Caudate nucleus (tissue), 63 donors: ENCODE measurements at places on chromosomes 16 and 17.

DNA sequence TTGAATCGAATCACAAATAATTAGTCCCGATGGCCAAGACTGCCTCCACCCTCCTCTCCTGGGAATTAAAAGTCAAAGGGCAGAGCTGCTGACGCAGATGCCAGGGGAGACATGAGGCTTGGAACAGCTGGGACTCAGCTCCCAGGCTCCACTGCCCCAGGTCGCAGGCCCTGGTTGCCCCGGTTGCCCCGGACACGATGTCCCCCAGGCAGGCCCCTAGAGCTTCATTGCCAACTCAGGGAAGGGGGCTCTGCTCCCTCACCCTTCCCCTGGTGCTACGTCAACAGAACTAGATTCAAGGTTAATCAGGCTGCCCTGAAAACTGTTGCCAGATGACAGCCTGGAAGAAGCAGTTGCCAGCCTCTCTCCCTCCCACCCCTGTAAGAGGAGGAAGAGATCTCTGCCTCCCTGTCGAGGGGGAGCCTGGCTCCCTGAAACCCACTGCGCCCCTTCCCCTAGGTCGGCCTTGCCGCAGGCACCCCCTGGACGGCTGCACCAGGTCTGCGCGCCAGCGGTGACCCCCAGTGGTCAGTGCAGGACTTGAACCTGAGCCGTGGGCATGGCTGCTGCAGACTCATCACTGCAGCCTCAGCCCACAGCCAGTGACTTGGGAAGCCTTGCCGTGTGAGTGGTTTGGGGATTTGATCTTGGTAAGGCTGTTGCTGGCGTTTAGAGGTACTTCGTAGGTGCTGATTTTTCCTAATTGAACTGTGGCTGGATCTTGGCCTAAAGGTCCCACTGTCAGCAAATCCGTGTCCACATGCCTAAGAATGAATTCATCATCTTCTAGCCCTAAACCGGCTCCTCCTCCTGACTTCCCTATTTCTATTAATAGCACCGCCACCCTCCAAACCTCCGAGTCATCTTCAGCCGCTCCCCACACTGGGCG lies 84.1 kb upstream of the TOB1 start:
- DNase-seq: peak; percentile 35

- no peak for DNase-seq
Observed at GRCh38 chr16:30533748-30534367, 800 bp downstream of the ZNF747 start.

- no peak for DNase-seq
Observed at GRCh38 chr16:66376577-66377305, 10.2 kb downstream of the CDH5 start.

GRCh38 chr16:9665851-9666271 lies 516.4 kb downstream of the GRIN2A start:
- DNase-seq: no peak

GRCh38 chr17:4818276-4818675 lies 11.3 kb downstream of the PLD2 start:
- no peak for DNase-seq

GRCh38 chr16:48523415-48524204 lies 86.4 kb downstream of the N4BP1 start:
- no peak for DNase-seq

DNA sequence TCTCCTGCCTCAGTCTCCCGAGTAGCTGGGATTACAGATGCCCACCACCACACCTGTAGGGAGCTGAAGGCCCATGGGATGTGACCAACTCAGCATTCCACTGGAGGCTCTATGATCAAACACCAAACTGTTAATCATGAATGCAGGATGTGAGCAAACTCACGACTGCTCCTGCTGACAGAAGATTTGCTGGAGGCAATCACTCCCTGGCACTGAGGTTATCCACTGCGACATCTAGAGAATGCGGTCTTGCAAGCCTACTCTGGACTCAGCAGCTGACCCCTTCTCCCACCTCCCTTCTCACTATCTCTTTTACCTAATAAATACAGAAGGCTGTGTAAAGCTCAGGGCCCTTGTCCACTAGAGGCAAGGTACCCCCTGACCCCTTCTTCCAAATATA lies 4.9 kb downstream of the TEX14 start:
- DNase-seq: no peak

- peak; percentile 21 for DNase-seq
Observed at GRCh38 chr16:23557779-23558702, 514 bp downstream of the UBFD1 start.

DNA sequence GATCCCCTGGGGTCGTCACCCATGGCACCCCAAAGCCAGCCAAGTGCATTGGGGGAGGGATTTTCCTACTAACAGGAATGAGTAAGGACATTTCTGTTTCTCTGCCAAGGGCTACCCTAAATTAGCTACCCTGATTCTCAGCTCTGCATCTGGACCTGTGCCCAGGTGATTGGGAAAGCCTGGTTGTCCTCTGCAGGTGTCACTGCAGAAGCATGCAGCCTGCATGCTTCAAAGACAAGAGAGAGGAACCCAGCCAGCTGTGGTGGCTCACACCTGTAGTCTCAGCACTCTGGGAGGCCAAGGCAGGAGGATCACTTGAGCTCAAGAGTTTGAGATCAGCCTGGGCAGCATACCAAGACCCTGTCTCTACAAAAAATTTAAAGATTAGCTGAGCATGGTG lies 19.6 kb downstream of the BEAN1 start:
- DNase-seq: no peak

- no peak for DNase-seq
Observed at GRCh38 chr16:1691276-1691675, 13.2 kb downstream of the JPT2 start.

DNA sequence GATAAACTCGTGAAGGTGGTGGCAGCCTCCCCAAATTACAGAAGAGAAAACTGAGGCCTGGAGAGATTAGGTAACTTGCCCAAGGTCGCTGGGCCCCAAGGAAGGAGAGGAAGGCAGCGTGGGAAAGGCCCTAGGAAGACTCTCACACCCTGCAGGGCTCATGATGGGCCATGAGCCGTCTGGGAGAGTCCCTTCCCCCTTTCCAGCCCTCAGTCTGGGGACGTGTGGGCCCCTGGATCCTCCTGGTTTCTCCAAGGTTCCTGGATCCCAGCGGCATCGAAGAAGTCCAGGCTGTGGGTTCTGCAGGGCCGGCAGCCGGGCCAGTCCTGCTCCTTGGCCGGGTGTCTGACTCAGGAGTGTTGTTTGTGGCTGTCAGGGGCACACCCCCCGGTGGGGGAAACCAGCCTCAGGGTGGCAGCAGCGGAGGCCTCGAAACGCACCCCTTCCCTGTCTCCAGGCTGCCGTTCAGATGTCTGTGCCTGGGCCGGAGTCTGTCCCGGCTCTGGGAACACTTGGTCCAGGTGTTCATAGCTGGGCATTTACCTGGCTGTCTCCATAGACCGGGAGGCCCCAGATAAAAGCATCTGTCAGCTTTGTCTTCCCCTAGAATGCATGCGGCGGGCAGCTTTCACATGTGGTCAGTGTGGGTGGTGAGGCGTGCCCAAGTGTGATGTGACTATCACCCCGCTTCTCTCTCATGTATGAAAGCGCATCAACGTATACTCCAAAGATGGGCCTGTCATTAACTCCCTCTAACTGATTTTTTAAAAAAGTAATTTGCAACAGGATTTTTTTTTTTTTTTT lies 3.7 kb upstream of the RAP1GAP2 start:
- no peak for DNase-seq

GRCh38 chr17:46212634-46213435 lies 19.6 kb upstream of the KANSL1 start:
- peak; percentile 11 for DNase-seq

- DNase-seq: peak; percentile 48
Observed at GRCh38 chr17:42578282-42578869, 847 bp upstream of the PSMC3IP start.

- DNase-seq: no peak
Observed at GRCh38 chr17:63954402-63955063, 18.2 kb downstream of the SCN4A start.

GRCh38 chr17:64139542-64139941 lies 9.6 kb upstream of the ERN1 start:
- DNase-seq: no peak

- no peak for DNase-seq
Observed at GRCh38 chr17:1022278-1023024, 25.5 kb downstream of the TIMM22 start.

GRCh38 chr17:17073030-17073564 lies 30.8 kb downstream of the MPRIP start:
- peak; percentile 65 for DNase-seq

- no peak for DNase-seq
Observed at GRCh38 chr16:14564323-14564722, 65.7 kb downstream of the PARN start.

DNA sequence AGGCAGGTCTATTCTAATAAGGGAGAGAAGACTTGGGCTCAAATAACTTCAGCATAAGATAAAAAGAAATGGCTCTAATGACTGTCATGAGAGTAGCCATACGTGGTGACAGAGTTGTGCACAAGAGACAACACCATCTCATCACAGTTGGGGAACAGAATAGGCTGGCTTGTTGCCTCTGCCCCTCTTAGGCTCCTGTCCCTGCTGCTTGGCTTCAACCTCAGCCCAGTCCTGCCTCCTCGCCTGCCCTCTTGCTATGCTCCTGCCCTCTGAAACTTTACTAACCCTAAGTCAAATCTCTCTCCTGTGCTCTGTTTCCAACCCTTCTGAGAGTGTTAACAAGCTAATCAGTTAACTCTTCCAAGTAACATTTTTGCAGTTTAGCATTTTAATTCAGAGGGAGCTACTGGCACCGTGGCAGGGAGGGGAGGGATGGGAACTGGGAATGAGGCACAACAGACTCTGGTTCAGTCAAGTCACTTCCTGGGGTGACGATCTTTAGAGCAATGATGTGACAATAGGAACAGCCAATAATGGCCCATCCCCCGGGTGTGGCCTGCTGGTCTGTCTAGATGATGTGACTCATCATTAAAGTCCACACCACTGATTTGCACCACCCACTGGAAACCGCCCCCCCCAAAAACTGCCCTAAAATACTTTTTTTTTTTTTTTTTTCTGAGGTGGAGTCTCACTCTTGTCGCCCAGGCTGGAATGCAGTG lies 35.5 kb downstream of the DNAH17 start:
- DNase-seq: no peak

DNA sequence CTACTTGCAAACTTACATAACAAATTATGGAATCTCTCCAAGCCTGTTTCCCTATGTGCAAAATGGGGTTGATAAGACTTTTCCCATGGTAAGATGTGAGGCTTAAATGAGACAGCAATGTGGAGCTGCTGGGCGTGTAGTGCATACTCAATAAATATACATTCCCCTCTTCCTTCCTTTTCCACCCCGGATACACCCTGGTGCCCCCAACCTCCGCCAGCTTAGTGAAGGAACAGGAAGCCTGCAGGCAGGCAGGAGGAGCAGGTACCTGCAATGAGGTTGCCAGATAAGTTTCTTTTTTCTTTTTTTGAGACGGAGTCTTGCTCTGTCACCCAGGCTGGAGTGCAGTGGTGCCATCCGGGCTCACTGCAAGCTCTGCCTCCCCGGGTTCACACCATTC lies 14.9 kb downstream of the C17orf50 start:
- DNase-seq: no peak
